ENCODE measurements at places on chromosomes 5 and 9.

- peak; percentile 27 for DNase-seq
Measured at GRCh38 chr5:180804129-180804618, 1.6 kb upstream of the MGAT1 start.

GRCh38 chr9:4689687-4690104, 10.3 kb downstream of the CDC37L1 start:
- DNase-seq: peak; percentile 10

- DNase-seq: no peak
Measured at GRCh38 chr5:8848997-8849594, 696.8 kb downstream of the SEMA5A start.

DNA sequence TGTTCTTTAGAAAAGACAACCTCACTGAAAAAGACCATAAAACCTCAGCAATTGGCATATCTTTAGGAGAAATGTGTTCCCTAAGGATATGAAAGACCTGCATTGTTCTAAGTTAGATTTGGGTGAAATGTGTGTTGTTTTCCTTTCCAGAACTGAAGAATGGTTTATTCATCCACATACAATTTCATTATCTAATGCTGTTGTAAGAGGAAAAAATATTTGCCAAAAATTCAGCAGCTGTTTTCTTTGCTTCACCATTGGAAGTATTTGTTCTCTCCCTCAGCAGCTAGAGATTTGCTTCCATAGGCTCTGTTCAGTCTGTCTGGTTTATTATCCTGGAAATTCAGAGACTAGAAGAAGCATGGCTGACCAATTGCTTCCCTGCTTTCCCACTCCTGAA, 150.9 kb downstream of the ISOC1 start:
- DNase-seq: no peak

DNA sequence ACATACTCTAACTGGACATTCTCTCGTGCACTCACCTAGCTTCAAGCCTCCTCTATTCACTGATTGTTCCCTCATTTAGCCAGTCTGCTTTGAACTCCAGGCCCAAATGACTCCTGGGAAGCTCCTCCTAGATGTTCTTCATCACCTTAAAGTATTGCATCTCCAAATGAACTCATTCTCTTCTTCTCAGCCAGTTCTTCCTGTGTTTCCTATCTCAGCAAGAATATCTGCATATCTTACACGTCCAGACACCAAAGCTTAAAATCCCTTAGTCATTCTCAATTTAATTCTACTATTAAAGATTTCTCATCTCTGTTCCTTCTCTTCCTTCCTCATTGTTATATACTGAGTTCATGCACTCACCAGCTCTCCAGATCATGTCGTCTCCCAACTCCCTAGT, 118.6 kb upstream of the DAB2 start:
- DNase-seq: no peak

DNA sequence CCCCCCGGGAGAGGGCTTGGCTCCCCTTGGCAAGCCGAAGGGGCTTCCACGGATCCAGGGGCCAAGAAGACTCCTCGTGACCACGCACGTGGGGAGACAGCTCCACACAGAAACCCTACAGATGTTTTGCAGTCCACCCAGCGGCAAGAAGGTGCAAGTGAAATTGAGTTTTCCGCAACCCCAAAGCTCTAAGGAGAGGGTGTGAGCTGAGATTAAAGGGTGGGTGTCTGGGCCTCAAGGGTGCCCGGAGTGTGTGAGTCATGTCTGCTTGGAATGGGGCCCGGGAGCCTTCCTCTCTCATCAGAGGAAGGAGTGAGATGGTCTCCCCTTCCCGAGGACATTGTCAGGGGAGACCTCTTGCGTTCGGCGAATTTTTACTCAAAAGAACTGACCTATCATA, 79.1 kb downstream of the OLFM1 start:
- DNase-seq: no peak

DNA sequence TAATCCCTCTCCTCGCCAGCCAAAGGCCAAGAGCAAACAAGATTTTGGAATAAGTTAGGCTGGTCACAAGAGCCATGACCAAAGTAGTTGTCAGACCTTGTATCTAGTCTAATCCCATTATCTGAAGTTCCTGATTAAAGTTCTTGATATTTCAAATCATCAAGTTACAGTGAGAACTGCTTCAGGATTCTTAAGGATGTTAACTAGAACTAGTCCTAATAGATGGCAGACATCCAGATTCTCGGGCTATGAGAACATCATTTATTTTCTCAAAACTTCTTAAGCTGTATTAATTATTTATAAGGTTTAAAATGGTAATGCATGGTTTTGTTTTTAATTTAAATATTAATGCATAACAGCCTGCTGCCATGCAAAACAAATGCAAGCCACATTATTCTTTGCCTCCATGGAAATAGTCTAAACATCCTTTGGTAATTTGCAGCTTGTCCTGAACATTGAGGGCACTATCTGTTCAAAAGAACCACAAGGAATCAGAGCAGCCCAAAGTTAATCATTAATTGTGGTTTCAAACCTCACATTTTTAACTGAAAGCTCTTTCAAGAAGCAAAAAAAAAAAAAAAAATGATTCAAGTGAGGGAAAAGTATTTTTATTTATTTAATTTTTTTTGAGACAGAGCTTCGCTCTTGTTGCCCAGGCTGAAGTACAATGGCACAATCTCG, 95.1 kb downstream of the TTC39B start:
- DNase-seq: no peak

- DNase-seq: no peak
Measured at GRCh38 chr9:38292480-38292879, 100.0 kb upstream of the ALDH1B1 start.

- no peak for DNase-seq
Measured at GRCh38 chr9:87732756-87733155, 6.8 kb downstream of the CTSL start.

- DNase-seq: no peak
Measured at GRCh38 chr5:119323601-119324000, 32.2 kb upstream of the TNFAIP8 start.

GRCh38 chr9:131701436-131701781, 38.5 kb downstream of the RAPGEF1 start:
- no peak for DNase-seq

- no peak for DNase-seq
Measured at GRCh38 chr5:132237141-132237540, 9.5 kb upstream of the P4HA2 start.

DNA sequence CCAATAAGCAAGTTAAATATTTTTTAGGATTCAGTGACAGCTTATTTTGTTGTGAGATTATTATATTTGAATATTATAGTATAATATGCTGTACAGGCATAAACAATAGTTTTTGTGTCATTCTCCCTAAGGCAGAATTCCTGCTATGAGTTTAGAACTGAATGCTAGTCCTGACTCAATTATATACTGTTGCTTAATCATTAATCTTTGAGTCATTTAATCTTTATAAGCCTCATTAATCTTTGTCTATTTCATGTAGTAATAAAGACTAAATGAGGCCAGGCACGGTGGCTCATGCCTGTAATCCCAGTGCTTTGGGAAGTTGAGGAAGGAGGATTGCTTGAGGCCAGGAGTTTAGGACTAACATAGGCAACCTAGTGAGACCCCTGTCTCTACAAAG, 3.6 kb upstream of the DCP2 start:
- no peak for DNase-seq

DNA sequence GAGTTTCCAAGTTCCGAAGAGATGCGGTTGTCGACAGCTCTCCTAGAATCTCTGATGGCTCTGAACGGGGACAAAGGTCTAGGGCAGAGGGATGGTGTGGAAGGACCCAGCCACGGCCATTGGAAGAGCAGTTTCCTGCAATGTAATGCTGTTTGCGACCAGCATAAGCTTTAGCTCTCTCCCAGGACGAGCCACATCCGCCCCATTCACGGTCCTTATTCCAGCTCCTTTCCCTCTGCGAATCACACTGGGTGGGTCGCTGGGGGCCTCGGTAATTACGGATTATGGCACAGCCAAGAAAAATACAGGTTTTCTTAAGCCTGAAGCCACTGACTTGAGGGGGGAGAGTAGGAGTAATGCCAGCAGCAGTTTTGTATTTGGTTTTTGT, 22.7 kb downstream of the ANXA2R start:
- peak; percentile 34 for DNase-seq

DNA sequence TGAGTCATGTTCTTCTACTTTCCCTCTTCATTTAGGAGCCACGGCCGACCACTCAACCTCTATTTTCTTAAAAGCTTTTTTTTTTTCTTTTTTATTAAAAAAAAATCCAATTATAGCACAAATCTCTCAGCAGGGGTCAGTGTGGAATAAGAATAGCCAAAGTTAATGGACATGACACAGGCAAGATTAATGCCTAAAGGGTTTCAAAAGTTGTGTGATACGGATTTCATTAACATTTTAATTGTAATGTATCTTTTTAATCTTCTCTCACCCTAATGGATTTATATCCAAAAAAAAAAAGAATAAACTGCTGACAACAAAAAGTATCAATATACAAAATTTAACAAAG, 5.4 kb downstream of the NACC2 start:
- DNase-seq: no peak

GRCh38 chr9:70924895-70925547, 196.4 kb downstream of the TRPM3 start:
- DNase-seq: no peak

DNA sequence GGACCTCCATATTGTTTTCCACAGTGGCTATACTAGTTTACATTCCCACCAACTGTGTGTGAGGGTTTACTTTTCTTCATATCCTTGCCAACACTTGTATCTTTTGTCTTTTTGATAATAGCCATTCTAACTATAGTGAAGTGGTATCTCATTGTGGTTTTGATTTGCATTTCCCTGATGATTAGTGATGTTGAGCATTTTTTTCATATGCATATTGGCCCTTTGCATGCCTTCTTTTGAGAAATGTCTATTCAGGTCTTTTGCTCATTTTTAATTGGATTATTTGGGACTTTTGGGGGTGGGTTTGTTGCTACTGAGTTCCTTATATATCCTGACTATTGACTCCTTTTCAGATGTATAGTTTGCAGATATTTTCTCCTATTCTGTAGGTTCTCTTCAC, 44.4 kb downstream of the FEM1C start:
- DNase-seq: no peak

DNA sequence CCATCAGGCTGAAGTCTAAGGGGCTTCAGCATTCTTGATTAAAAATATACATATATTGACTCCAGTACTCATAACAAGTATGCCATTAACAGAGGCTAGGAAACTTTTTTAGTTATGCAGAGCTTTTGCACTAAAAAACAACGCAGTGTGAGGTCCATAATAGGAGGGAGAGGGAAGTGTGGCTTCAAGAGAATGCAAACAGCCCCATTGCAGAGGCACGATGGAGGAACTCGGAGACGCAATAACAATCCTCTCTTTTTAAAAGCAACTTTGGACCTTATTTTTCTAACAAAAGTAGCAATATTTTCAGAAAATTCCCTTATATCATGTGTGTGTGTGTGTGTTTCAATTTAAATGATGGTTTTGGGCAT, 150.0 kb upstream of the PTCH1 start:
- no peak for DNase-seq

GRCh38 chr9:132641216-132641615, 28.6 kb downstream of the DDX31 start:
- DNase-seq: no peak

- no peak for DNase-seq
Measured at GRCh38 chr9:95626341-95626740, 109.6 kb upstream of the PTCH1 start.

GRCh38 chr5:60776343-60776742, 67.7 kb downstream of the ELOVL7 start:
- no peak for DNase-seq

DNA sequence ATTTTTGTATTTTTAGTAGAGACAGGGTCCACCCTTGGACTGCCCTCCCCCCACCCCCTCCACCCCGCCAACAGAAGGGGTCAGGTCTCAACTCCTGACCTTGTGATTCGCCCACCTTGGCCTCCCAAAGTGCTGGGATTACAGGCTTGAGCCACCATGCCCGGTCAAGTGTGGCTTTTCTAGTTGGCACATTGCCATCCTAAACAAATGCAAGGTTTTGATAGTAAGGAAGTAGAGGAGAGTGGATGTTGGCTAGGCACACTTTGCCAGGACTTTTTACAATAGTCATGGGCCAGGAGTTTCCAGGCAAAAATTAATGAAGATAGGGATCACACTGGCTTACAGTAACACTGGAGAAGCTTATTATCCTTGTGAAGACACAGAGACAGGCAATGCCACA, 62.4 kb downstream of the GALNT12 start:
- no peak for DNase-seq

- no peak for DNase-seq
Measured at GRCh38 chr5:126540631-126541030, 54.4 kb downstream of the ALDH7A1 start.

DNA sequence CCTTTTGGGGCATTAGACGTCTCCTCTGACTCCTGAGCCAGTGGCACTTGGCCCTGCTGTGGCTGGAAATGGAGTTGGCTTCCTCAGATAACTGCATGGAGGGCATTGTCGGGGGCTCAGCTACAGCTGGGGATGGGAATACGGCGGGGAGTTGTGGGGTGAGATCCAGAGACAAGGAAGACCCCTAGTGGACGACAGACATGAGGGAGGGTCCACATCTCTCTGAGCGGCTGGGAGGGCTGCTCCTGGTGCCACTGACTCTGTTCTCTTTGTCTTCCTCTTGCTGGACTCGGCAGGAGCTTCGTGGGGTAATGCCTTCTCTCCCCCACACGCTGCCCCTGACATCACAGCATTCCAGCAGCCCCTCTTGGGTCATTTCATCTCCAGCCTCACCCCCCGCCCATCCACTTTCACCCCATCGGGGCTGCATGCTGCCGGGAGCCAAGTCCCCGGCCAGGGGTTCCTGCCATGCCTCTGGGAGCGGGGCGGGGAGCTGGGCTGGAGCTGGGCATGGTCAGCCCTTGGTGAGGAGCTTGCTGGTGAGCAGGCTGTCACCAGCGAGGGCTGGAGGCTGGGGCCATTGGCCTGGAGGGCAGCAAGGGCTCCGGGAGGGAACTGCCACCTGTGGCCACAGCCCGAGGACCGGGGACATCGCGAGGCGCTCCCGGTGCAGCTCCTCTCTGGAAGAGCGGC, 172.3 kb downstream of the CACNA1B start:
- no peak for DNase-seq

DNA sequence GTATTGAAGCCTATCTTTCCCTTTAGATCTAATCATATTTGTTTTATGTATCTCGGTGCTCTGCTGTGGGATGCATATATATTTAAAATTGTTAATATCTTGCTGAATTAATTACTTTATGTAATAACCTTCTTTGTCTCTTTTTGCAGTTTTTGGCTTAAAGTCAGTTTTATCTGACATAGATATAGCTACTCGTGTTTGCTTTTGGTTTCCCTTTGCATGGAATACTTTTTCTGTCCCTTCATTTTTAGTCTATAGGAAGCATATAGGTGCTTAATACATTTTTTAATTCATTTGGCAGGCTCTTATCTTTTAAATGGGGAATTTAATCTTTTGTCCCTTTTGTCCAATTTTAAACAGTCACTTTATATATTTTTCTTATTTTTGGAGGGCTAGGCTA, 360.6 kb upstream of the PRR16 start:
- no peak for DNase-seq

GRCh38 chr5:154371687-154372086, 74.1 kb upstream of the SAP30L start:
- no peak for DNase-seq

DNA sequence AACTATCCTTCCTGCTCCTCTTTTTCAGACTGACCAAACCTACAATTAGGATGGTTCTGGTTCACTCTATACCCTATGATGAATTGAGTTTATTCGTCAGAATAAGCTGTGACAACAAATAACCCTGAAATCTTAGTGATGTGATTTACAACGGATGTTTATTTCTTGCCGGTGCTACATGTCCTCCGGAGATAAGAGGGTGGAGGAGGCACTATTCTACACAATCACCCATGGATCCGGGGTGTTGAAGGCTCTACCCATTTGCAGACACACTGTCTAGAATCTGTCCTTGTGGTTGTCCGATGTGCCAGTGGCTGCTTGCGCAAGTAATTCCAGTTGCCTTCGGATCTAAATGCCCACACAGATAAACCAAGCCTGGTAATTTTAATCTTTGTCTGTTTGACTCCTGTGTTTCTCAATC, 44.7 kb downstream of the CDC14B start:
- no peak for DNase-seq

Measured in stimulated activated CD4-positive, alpha-beta T cell treated with anti-CD3 and anti-CD28 coated beads, Interleukin-4, amount 100 ng/mL, for 1 hour (primary cell).